T-helper 2 cell (primary cell): ENCODE measurements at places on chromosomes 11 and 22.

GRCh38 chr22:32628628-32629572, 154.3 kb downstream of the FBXO7 start:
- no peak for DNase-seq

GRCh38 chr22:32340411-32340810, 17.3 kb upstream of the RFPL3 start:
- no peak for DNase-seq

GRCh38 chr22:20080776-20081654, 974 bp downstream of the DGCR8 start:
- peak; percentile 29 for DNase-seq

GRCh38 chr22:48071828-48072227, 1309.4 kb downstream of the TBC1D22A start:
- no peak for DNase-seq

DNA sequence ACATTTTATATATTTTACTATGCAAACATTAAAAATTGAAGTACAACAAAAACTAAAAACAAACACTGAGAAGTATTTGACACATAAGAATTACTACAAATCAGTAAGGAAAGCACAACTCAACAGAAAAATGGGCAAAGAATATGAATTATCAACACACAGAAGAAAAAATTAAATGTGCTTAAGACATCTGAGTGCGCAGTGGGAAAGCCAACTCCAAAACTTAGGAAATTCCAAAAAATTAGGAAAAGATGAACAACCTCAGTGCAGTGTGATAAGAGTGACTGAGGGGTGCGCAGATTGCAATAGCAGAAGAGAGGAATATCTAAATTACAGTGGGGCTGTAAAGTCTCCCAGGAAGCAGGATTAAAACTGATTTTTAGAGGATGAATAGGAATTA, 1.9 kb upstream of the TMEM41B start:
- DNase-seq, result no peak

DNA sequence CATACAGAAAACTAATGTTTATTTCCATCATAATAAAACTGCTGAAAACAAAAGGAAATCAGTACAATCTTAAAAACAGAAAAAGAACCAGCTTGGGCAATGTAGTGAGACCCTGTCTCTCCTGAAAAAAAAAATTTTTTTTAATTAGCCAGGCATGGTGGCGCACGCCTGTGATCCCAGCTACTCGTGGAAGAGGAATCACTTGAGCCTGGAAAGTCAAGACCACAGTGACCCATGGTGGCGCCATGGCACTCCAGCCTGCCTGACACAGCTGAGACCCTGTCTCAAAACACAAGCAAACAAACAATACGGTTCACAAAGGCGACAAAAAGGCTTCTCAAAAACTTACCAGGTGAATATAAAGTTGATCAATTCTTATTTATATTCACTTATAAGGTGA, 289.7 kb downstream of the BRD1 start:
- DNase-seq, result no peak

GRCh38 chr22:44711690-44712555, 9.9 kb downstream of the PRR5 start:
- DNase-seq, result no peak

DNA sequence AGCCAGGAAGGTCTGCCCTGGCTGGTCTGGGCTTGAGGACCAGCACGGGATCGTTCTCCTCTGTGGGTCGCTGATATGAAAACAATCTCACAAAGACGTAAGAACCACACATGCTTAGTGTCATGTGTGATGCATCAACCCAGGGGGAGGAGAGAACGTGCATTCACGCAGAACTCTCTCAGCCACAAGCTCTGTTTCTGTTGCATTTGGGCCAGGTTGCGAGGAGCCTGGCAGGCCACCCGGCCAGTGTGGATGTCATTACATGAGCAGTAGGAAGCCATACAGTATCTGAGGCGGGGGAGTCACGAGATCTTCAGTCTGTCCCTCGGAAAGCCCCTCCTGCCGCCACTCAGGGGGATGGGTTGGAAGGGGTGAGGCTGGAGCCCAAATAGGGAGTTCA, 53.1 kb upstream of the KCNQ1OT1 start:
- DNase-seq, result no peak

DNA sequence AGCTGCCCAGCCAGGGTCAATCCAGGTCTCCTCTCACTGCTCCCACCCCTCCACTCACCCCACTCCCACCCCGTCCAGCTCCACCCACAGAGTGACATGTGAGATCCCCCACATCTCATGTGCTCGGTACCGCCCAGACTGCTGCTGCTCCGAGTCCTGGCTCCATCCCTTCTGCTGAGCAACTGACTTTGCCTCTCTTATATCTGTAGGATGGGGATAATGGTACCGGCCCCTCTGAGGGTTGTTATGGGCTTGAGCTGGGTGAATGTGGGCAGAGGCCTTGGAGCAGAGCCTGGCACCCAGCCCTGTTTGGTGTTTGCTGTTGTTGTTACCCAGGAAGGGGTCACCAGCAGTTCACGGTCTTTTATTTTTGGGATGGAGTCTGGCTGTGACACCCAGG, 77.0 kb downstream of the ST3GAL4 start:
- no peak for DNase-seq

GRCh38 chr11:89498845-89499448, 7.8 kb upstream of the NOX4 start:
- no peak for DNase-seq

- DNase-seq, result no peak
Measured at GRCh38 chr11:13963949-13964770, 1.6 kb downstream of the SPON1 start.

GRCh38 chr11:32511926-32512325, 71.7 kb upstream of the EIF3M start:
- DNase-seq, result no peak

GRCh38 chr11:122796128-122796717, 42.1 kb upstream of the CRTAM start:
- DNase-seq, result peak; percentile 36

GRCh38 chr11:47918882-47919495, 61.4 kb upstream of the PTPRJ start:
- DNase-seq, result no peak

DNA sequence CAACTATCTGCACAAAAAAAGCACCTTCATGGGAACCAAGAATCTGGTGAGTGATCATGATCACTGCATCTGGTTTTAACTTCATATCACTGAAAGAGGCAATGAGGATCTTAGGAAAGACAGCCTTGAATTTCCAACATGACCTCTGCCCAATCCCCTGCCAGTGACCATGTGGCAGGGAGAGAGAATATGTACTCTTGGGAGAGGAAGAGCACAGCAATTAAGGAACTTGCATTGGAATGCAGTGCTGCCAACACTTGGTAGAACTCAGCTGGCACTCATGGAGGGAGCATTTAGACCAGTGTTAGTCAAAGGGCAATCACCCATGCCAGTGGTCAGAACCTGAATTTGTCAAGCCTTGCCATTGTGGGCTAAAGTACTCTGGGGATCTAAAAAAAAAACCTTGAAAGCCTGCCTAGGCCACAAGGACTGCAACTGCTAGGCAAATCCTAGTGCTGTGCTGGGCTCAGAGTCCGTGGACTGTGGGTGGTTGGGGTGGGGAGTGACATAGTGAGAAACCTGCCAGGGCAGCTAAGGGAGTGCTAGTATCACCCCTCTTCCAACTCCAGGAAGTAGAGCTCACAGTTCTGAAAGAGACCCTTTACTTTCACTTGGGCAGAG, 23.1 kb downstream of the JRKL start:
- DNase-seq, result no peak

- no peak for DNase-seq
Measured at GRCh38 chr11:64585150-64585549, 5.9 kb upstream of the SLC22A12 start.

DNA sequence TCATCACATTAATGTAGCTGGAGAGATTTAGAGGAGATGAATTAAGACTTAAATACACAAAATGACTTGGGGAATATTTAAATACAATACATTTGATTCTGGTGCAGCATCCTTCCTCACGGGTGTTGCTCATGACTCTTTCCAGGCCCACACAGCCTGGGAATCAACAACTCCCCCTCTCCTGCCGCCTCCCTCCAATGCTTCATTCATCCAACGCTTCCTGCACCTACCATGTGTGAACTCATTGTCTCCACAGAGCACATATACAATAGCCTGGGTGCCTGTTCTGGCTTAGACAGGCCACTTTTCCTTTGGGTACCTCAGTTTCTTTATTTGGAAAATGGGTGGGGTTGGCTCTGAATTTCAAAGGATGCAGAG, 476.9 kb upstream of the CADM1 start:
- DNase-seq, result no peak

DNA sequence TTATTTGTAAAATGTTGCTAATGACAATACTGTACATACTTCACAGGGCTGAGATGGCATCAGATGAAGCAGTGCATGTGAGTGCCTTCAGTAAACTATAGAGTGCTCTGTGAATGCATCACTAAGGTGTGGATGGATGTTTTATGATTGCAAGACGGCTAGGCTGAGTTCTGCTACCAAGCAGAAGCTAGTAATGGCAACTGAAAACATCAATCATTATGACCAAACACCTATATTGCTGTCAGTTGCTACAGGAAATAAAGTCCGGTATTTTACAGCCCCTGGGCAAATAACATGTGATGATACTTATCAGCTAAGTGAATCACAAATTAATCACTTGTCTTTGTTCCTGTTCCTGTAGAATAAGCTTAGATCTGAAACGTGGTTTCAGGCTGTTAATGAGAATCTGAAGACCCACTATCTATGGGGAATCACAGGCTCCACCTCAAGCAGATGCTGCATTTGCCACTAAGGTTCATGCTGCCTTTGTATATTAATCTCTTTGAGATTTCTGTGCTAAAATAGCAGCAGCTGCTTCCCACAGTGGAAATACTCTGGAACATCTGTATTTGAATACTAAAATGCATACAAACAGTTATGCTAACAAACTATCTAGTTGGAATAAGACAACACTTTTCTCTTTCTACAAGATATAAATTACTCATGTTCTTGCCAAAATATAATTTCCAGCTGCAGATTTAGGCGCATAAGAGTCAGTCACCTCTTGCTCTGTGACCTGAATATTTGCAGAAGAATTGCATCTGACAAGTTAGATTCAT, 254.0 kb upstream of the PITPNB start:
- no peak for DNase-seq

- DNase-seq, result no peak
Measured at GRCh38 chr11:83971063-83971462, 684.9 kb upstream of the CCDC90B start.

- DNase-seq, result no peak
Measured at GRCh38 chr11:70020336-70021214, 57.5 kb upstream of the ANO1 start.

DNA sequence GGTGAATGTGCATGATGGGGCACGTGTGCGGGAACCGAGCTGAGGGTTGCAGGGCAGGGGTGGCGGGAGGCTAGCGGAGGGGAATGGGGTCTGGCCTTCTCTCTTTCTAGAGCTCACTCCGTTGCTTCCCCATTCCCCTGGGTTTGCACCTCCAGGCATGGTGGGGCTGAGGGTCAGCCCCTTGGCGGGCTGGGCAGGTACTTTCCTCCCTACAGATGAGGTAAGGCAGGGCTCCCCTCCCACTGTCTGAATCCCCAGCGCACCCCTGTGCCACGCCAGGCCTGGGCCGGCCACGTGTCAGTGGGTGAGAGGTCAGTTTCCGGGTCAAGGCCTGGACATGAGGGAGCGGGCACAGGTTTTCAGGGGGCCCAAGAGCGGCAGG, 8.9 kb downstream of the SUSD2 start:
- no peak for DNase-seq

GRCh38 chr11:65915821-65916251, 3.0 kb downstream of the C11orf68 start:
- no peak for DNase-seq

- no peak for DNase-seq
Measured at GRCh38 chr11:44779736-44780520, 53.2 kb downstream of the TSPAN18 start.

GRCh38 chr11:3879216-3879966, 23.9 kb downstream of the STIM1 start:
- DNase-seq, result no peak

- no peak for DNase-seq
Measured at GRCh38 chr11:118401880-118402590, 629 bp downstream of the ATP5MG start.

DNA sequence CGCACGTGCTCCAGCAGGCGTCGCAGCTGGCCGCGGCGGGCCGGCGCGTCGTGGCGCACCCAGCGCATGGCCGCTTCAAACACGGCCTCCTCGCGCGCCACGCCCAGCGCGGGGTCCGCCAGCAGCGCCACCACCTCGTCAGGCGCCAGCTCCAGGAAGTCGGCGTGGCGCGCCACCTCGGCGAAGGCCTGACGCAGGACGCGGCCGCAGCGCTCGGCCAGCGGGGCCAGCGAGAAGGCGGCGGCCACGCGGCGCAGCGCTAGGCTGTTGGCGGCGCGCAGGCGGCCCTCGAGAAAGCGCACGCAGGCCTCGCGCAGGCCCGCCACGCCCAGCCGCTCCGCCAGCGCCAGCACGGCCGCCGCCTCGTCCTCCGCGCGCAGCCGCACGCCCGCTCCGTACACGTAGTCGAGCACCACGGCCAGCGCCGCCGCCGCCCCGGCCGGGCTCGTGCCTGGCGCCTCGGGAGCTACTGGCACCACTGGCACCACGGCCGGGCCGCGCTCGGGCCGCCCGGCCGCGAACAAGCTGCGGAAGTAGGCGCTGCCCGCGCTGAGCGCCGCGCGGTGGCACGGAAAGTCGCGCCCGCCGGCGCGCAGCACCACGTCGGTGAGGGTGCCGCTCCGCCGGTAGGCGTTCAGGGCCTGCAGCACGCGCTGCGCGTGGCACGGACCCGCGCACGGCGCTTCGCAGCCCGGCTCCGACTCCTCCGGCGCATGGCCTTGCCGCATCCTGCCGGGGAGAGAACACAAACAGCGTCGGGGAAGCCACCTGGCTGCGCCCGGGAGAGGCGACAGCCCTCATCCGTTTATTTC, 2.9 kb downstream of the KLHL35 start:
- DNase-seq, result peak; percentile 58

DNA sequence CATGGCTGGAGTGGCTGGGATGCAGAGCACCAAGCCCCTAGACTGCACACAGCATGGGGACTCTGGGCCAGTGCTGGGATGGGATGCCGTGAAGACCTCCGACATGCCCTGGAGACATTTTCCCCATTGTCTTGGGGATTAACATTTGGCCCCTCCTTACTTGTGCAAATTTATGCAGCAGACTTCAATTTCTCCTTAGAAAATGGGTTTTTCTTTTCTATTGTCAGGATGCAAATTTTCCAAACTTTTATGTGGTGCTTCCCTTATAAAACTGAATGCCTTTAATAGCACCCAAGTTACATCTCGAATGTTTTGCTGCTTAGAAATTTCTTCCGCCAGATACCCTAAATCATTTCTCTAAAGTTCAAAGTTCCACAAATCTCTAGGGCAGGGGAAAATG, 29.2 kb downstream of the RSF1 start:
- no peak for DNase-seq

- no peak for DNase-seq
Measured at GRCh38 chr22:41043722-41044121, 48.7 kb upstream of the EP300 start.

DNA sequence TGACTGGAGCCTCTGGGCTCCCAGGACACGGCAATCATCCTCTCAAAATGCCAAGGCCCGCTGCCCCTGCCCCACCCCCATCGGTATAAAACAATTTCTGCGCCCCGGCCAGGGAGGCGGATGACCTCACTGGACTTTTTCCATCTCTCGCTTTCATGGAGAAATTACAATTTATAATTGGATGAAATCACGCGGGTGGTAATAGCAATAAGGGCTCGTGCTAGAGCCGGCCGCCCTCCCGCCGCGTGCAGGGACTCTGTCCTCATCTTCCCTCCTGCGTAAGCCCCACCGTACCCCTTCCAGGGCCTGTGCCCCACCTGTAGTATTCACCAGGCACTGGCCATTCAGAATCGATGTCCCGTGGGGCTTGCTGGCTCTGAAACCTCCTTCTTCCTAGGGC, 64.5 kb downstream of the MACROD1 start:
- DNase-seq, result no peak

GRCh38 chr11:79226126-79226525, 214.7 kb downstream of the TENM4 start:
- no peak for DNase-seq
